Non-pigmented ciliary epithelial cell (primary cell): ENCODE measurements at places on chromosomes 3 and 15.

GRCh38 chr15:89822951-89823711 lies 8.5 kb upstream of the ANPEP start:
- DNase-seq: no peak

DNA sequence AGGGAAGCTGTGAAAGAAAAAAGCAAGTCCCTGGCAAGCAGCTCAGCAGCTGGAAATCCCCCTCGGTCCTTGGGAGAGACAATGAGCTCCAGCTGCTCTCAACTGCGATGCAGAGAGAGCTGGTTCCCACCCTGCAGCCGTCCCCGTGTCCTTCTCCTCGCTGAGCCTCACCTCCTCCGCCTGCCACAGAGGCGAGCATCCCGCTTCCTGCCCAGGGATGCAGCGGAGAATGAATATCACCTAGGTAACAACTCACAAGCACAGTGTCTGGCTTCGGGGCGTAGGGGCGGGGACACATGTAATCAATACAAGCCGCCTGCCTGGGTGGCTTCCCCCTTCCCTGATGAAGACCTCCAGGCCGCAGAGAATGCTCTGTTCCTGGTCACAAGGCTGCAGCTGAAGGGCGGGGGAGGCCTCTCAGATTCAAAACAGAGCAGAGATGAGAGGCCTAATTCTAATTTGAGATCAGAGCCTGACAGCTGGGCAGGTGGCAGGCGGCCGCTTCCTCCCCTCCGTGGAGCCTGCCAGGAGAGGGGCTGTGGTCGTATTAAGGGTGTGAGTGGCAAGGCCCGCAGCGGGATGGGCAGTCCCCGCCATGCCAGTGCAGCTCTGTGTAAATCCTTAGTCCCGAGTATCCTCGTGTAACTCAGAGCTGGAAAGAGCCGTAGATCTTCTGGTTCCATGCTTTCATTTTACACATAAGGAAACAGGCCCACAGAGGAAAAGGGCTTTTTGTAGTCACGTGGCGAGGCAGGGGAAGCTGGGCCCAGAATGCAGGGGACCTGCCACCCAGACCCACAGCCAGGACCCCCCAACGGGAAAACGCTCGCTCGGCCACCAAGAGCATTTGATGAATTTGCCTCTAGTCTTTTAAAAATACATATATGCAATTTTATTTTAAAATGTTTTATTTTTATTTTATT lies 24.3 kb downstream of the ZDHHC19 start:
- no peak for DNase-seq

DNA sequence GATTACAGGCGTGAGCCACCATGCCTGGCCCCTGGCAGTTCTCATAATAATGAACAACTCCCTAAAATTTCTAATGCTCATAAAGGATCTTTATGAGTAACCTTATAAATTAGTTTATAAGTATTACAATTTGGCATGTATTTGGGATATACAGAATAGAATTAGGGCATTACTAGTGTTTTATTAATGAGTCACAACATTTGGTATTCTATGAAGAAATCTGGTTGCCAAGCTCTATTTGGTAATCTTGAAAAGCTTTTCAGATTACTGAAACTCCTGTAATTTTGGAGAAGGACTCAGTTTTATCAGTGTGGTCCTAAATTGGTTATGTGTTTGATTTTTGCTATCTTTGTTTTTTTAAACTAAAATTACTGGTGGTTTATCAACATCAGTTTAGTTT lies 45.8 kb downstream of the TM6SF1 start:
- DNase-seq: no peak

GRCh38 chr15:74449643-74450205 lies 11.2 kb downstream of the UBL7 start:
- DNase-seq: no peak
